ENCODE measurements at places on chromosomes 6 and 20.

- no peak for DNase-seq
These were observed 652.3 kb upstream of the FLRT3 start for GRCh38 chr20:14989535-14990290.

GRCh38 chr6:4953440-4953839, 50.4 kb downstream of the RPP40 start:
- DNase-seq: no peak

GRCh38 chr6:51411496-51412125, 592.9 kb downstream of the TFAP2B start:
- no peak for DNase-seq

DNA sequence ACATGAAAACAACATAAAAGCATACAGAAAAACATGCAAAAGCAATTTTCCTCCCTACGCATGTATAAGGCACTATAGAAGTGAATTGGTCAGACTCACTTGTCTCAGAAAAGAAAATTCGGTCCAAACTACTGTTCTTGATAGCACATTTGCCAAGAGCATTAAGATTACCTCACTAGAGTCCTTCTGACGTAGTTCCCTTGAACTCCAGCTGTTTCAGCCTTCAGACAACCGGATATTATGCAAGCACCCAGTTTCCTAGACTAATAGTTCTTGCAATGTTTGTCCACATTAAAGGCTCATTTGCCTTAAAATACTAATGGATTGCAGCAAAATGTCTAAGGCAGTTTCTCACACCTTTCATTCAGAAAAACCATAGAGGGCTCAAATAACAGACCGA, 2.5 kb upstream of the CASS4 start:
- no peak for DNase-seq

GRCh38 chr6:41332842-41333736, 2.3 kb upstream of the NCR2 start:
- DNase-seq: no peak

- DNase-seq: no peak
These were observed 61.9 kb downstream of the KCNQ5 start for GRCh38 chr6:72683797-72684196.

- no peak for DNase-seq
These were observed 34.1 kb upstream of the SLC35D3 start for GRCh38 chr6:136887953-136888352.

DNA sequence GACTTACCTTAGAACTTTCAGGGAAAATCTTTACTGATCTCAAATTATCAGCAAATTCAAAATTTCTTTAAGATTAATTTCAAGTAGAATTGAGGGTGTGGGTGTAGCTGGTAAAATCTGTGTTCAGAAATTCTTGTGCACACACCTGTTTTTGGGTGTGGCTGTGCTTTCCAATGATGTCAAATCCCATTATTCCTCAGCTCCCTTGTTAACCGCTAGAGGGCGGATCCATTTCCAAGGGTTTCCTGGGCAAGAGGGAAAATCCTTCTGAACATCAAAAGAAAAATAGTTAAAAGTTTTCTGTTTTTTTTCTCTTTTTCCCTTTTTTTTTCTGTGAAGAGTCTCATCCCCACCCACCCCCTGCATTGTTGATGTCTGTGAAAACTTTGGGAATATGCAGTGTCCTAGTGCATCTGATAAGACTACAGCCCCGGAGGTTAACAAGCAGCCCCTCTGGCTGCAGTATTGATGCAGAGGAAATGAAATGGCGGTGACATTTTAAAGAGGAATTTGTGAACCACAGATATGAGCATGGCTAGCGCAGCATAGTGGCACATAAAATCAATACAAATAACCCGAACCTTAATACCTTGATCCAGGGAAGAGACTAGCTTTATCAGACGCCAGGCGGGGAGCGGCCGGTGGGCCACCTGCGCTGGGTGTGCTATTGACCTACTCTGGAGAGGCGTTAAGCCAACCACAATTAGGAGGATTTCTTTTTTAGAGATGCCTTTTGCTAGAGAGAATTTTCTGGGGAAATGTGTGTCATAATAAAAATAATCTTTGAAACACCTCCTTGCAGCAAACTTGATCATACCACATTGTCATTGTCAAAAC, 130.9 kb downstream of the FOXA2 start:
- peak; percentile 81 for DNase-seq

- no peak for DNase-seq
These were observed 68.0 kb downstream of the AIG1 start for GRCh38 chr6:143128681-143129015.

GRCh38 chr20:63330940-63331339, 30.2 kb downstream of the CHRNA4 start:
- DNase-seq: no peak

GRCh38 chr6:138145402-138145801, 16.3 kb upstream of the ARFGEF3 start:
- no peak for DNase-seq

DNA sequence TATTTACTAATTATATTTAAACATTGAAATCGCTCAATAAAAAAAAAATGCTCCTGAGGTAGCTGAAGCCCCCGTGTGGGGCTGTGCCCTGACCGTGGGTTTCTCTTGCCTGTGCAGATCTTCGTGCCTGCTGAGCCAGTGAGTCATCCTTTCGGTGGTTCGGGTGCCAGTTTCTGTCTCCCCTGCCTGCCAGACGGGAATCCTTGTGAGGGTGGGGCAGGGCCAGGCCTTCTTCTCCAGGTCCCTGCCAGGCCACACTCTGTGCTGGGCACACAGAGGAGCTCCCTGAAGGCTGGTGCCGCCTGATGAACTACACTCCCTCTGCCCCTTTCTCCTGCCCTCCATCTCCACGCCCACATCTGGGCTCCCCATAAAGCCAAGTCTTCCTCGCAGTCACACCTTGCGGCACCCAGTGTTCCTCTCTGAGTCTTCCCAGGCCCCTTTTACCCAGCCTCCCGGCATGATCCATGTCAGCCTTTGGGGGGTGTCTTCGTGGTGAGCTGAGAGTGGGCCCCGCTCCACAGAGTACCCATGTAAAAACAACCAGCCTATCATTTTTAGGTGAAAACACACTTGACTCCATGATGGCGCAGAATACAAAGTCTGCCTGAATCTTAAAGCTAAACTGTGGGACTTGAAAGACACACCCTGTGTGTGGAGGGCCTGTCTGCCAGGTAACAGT, 19.3 kb downstream of the FGD2 start:
- DNase-seq: no peak

DNA sequence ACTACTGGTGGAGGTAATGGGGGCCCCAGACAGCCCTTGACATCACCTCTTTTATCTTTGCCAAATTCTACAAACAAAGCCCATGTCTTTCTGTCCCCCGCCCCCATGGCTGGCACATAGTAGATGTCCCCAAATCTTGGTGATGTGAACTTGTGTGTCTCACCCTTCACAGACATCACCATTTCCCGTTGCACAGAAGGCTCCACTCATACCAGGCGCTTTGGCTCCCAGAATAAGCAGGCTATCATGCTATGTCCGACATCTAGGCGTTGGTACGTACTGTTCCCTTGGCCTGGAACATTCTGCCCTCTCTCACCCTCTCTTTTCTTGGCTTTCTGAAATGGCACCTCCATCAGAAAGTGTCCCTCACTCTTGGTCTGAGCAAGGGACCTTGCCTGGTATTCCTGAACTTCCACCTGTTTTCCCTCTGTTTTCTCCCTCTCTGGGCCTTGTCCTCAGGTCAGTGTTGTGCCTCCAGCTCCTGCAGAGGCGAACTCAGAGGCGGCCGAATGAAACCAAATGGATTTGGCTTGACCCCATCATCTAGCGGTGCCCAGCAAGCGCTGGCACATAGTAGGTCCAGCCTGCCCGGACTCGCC, 968 bp upstream of the CCN5 start:
- DNase-seq: no peak

- DNase-seq: no peak
These were observed 7.7 kb upstream of the PBOV1 start for GRCh38 chr6:138225953-138226352.

- DNase-seq: no peak
These were observed 134.3 kb downstream of the RTN4IP1 start for GRCh38 chr6:106495014-106495413.

DNA sequence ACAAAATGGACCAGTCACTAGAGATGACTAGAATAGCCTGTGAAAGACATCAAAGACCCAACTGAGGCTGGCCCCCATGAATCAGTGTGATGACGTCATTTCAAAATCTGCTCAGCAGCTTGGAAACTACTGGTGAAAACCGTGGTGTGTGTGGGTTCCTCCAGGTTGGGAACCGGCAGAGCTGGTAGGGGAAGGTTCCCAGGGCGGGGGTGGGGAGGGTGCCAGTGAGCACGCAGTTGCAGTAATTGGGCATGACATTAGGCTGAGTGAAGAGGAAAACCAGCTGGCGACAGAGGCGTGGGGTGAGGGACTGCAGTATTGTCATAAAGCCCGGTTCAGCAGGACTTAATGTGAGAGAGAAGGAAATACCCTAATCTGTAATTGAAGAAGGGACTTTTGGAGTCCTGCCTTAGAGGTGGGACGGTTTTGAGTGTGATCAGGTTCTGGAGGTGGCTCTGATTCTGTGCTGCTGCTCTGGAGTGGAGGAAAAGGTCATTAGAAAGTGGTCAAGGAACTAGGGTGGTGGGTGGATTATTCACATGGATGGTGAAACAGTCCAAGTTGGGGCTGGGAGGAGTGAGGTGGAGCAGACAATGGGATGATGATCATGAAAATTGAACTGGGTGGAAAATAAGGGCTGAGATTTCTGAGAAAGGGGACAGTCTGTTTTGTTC, 52.0 kb upstream of the MTHFD1L start:
- no peak for DNase-seq

DNA sequence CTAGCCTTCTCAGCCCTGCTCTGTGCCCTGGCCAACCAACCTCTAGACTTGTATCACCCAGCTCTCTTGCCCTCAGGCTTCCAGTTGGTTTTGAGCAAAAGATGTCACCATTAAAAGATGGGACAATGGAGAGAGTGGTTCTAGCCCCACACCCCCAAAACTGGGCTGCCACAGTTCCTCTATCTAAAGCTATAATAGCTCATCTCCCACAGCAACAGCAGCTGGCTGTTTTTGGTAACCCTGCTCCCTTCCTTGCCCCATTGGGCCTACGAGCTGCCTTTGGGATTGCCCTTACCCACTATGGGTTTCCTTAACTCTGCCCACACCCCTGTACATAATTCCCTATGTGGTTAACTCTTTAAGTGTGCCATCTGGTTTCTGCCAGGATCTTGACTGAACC, 7.6 kb upstream of the SRSF3 start:
- no peak for DNase-seq

- DNase-seq: no peak
These were observed 125.0 kb downstream of the FYN start for GRCh38 chr6:111748231-111748647.

- DNase-seq: no peak
These were observed 9.9 kb downstream of the ANKRD66 start for GRCh38 chr6:46756469-46757213.

DNA sequence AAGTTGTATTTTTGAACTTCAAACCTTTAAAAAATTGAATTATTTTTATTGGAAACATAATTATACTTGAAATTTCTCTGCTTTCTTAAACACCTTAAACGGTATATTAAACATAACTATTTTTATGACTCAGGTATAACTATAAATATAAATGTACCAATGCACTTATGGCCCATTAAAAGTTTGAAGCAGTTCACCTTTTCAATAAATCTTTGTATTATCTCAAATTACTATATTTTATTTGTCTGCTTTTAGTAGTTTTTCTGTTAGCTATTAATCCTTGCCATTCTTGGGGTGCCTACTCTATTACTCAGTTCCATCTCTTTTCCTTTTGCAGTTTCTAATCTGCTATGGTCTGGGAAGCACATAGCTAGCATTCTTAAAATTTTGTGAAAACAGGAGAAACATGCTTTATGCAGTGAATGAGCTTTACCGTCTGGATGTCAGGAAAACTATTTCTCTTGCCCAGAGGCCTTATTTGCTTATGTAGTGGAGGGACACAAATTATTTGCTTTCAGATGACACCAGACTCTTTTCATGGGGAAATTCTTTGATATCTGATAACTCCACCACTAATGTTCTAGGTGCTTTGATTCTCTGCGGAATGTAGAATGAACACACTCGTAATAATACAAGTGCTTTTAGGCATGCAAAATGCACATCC, 378.9 kb upstream of the CITED2 start:
- DNase-seq: no peak

GRCh38 chr20:21270806-21271205, 32.3 kb upstream of the XRN2 start:
- peak; percentile 44 for DNase-seq

DNA sequence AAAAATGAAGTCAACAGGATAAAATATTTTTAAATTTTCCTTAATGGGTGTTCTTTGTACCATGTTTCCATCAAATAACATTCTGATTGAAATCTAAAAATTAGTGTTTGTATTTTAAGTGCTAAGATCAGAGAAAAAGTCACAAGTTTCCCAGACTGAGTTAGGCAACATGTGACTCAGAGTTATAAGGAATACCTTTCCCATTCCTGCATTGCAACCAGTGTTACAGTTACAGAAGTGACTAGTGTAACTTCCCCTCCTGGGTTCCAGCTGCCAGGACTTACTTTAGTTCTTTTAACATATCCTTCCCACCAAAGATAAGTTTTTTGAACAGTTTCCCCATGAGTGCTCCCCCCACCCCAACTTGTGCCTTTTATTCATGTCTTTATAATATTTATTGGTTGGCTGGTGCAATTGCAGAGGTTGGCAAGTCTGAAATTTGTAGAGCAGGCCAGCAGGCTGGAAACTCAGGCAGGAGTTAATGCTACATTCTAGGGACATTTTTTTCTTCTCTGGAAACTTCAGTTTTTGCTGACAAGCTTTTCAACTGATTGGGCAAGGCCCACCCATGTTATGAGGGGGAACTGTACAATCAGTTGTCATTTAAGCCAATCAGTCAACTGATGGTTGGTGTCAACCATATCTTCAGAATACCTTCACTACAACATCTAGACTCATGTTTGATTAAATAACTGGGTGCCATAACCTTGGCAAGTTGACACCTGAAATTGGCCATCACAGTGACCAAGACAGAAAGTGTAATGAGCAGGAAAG, 22.9 kb upstream of the ESR1 start:
- no peak for DNase-seq

- DNase-seq: peak; percentile 70
These were observed 210.5 kb downstream of the FARS2 start for GRCh38 chr6:5471637-5472398.

- DNase-seq: no peak
These were observed 14.3 kb upstream of the RAB5IF start for GRCh38 chr20:36591281-36591680.

GRCh38 chr6:107894809-107895396, 63.1 kb downstream of the SEC63 start:
- DNase-seq: no peak

- no peak for DNase-seq
These were observed 378 bp upstream of the LAMA2 start for GRCh38 chr6:128882560-128882959.

GRCh38 chr6:109892451-109893435, 85.4 kb upstream of the GPR6 start:
- DNase-seq: peak; percentile 51

Data from NCI-H2081 (cell line).